Right forelimb (tissue), 1 donor: ENCODE measurements at places on chromosomes 3 and 15.

- no peak for DNase-seq
These were observed 10.6 kb downstream of the LAMP3 start for GRCh38 chr3:183151821-183152351.

DNA sequence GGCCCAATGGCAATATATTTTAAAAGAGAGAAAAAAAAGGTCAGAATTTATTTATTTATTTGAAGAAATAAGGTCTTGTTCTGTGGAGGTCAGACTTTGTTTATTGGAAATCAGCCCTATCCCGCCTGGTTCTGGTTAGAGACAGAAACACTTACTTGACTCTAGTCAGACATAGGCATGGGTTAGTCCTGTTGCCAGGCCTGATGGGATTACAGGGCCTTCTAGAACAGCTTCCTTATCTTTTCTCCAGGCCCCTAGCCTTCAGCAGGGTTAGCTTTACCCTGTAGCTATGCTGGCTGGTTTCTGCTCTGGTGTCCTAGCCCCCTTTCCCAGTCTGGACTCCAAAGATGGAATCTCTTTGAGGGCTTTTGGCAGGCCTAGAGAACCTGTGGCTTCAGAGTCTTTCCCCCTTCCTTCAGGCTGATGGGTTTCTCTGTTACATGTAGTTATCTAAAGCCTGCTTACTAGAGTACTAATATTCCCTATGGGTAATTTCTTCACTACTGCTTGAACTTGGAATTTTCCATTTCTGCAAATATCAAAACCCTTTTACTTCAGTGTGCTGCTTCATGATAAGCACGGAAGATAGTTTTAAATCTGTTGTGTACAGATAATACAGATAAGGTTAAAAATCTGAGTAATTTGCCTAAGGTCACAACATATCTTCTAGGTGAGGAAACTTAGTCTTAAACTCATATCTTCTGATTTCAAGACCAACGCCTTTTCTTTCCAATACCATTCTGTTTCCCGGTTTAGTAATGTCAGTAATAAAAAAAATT lies 10.6 kb downstream of the IREB2 start:
- no peak for DNase-seq

DNA sequence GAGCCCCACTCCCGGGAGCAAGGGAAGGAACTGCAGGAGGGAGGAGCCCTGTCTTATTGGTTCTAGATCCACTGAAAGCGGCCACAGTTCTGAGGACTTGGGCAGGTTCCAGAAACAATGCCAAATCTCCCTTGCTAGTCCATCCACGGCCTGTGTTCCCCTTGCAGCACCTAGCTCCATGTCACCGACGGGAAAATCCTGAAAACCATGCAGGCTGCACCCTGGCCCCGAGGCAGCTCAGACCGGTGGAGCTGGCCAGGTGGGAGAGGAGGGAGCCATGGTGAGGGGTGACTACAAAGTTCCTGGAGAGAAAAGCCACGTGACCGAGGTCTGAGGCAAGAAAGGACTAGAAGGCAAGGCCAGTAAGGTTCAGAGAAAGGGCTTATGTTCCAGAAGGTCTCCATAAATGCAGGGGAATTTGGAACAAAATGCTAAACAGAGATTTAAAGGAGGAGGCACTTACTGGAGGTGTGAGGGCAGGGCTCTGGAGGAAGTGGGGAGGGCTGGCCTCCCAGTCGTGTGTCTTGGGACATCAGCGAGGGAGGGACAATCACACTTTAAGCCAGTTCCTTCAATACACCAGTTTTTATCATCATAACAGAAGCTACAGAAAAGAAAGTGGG lies 5.4 kb downstream of the MGLL start:
- no peak for DNase-seq

GRCh38 chr3:64836097-64836496 lies 148.3 kb upstream of the ADAMTS9 start:
- no peak for DNase-seq

DNA sequence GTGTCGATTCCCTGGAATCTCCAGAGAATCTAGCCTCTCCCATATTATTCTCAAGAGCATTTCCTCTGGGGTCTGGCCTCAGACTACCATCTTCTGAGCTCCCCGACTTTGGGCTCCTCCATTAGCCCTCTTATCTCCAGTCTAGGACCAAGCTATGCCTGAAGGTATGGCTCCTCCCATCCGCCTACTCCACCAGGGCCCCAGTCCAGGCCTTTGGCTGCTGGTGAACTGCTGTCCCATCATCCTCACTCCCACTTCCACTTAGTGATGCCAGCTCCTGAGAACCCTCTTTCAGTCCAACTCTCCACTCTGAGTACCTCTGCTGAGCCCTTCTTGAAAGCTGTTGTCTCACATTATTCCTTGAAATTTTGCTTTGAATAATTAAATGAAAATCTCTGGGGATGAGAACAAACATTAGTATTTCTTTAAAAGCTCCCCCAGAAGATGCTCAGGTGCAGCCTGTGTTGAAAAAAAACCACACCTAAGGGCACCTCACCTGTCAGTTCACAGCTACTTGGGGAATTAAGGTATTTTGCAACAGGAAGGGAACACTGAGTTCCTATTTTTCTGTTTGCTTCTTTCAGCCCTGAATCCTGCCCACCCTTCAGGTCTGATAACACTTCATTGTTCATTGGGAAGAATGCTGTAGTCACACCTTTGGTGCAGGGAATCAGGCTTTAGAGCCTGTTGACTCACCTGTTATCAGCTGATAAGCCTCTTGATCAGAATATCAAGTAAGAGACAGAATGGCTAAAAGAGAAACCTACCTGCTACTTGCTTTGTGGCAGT lies 9.5 kb downstream of the CLDN18 start:
- no peak for DNase-seq
